ENCODE measurements at places on chromosomes 1 and 21.

GRCh38 chr1:3609016-3609768, 2.1 kb downstream of the MEGF6 start:
- no peak for DNase-seq

DNA sequence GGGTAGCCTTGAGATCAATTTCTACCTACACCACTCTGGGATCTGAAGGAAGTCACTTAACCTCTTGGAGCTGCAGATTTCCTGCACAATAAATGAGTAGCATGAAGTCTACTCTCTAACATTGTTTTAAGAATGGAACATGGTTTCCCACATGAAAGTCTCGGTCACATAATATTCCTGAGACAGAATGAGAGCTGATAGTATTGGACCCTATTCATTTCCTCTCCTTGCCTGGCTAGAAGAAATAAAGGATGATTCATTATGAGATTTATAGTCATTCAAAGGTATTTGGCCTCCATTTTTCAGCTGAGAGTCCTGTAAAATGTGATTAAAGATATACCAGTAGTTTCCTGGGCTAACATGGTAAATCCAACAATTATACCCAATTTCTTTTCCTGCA, 56.7 kb downstream of the ARHGAP29 start:
- DNase-seq = no peak

GRCh38 chr1:114756949-114757454, 782 bp downstream of the CSDE1 start:
- DNase-seq = no peak

- no peak for DNase-seq
Observed at GRCh38 chr21:14080764-14081096, 130.0 kb downstream of the LIPI start.

- no peak for DNase-seq
Observed at GRCh38 chr1:29853716-29854330, 617.5 kb downstream of the PTPRU start.

DNA sequence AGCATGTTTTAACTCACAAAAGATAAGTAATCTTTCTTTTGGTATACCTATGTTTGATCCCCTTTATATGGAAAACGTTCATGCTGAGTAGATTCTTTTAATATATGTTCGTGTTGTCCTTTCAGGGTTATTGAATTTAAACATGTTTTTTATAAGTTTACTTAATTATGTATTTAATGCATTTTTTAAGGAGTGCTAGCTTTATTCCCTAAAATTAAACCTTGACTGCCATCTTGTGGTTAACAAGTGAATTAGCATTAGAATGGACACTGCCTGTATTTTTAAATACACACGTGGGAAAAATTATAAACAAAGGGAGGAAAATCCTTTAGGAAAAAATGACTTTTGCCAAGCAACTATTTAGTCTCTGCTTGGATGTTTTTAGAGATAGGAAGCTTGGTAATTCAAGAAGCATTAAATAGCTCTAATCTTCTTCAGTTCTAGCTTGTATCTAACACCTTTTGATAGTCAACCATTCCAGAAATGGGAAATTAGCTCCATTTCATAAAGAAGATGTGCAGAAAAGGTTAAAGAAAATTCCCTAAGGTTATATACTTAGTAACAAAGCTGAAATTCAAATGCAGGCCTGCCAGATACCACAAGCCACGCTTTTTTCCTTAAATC, 43.0 kb downstream of the UBE2U start:
- DNase-seq = no peak

DNA sequence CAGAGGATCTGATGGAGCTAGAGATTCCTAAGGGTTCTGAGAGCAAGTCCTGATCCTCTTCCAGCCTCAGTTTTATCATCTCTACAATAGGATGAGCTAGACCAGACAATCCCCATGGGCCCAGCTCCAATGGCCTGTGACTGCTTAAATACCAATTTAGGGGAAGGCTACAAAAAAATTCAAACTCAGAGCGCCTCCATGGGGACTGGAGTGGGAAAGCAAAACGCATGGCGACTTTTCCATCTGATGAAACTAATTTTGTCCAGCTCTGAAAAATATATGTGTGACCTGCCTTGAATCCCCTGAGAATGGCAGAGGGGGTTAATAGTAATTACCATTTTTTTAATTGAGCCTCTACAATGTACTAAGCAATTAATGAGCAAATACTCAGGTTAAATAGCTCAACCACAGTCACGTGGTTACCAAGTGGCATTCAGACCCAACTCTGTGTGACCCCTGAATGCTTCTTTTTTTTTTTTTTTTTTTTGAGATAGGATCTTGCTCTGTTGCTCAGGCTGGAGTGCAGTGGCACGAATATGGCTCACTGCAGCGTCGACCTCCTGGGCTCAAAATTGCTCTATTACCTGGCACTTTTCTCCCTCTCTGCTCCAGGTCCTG, 8.4 kb downstream of the EXTL1 start:
- no peak for DNase-seq

GRCh38 chr1:93701629-93702028, 20.0 kb upstream of the BCAR3 start:
- no peak for DNase-seq

DNA sequence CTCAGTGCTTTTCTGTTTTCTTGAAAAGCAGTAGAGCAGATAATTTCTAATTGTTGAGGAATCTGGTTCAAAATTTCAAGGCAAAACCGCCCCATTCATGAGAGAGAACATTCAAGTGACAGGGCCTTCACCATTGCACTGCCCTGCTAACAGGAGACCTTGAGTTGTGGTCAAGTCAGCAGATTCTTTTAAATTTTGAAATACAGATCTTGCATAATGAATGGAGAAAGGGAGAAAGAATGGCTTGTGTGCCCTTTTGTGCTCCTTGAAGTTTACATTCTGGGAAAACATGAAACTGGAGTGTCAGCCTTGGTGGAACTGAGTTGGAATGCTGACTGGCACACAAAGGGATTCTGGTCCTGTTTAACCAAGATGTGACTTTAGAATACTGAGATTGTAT, 164.5 kb upstream of the UBE2U start:
- DNase-seq = no peak

DNA sequence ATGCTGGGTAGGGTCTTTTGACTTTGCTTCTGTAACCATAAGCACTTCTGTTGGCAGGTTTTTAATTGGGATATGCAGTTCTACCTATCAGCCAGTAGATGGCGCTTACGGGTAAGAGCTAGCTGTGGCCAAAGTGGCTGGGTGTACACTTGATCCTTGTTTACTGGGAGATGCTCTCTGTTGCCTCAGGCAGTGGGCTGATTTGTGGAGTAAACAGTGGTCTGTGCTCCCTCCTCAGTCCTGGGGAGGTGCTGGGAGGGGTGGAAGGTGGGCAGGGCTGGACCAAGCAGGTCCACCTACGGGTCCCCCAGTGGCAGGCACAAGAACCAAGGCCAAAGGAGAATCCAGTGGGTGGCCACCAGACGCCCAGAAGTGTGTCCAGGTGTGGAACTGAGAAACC, 43.4 kb downstream of the RALGPS2 start:
- no peak for DNase-seq
